ENCODE measurements at places on chromosomes 6 and 20. TPM values are rescaled to one million over a fixed set of nuclear protein-coding genes. Genes with fewer than 3 reads are reported as not detected.

DNA sequence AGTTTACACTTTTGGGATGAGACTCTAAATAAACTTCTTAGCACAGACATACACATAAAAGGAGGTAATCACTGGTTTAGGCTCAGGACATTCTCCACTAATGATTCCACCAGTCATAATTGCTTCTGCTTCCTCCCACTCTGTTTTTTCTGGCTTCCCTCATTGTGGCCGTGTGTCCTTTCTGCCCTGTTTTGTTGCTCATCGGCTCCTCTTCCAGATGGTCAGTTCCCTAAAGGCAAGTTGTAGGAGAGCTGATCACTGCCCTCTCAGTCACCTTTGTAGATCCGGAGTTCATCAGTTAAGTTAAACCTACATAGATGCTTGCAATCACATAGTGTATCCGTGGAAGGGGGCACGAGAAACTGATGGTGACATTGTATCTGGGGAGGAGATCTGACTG lies 200.5 kb upstream of the ARG1 start:
- no peak for DNase-seq

- no peak for DNase-seq
Measured at GRCh38 chr20:36400909-36401735, 95.0 kb downstream of the DLGAP4 start.

DNA sequence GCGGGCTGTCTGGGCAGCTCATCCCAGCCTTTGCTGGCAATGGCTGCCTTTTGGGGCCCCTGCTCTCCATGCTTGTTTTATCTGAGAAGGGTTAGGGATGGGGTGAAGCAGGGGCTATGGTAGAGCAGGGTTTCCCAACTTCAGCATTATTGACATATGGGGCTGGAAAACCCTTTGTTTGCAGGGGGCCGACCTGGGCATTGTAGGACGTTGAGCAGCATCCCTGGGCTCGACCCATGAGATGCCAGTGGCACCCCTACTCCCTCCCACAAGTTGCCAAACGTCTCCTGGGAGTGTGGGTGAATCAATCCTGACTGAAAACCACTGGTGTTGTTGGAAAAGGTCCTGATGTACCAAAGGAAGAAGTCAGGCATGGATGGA lies 56.9 kb downstream of the KCNK5 start:
- DNase-seq, result no peak

GRCh38 chr6:160837146-160837545 lies 135.1 kb downstream of the PLG start:
- no peak for DNase-seq

DNA sequence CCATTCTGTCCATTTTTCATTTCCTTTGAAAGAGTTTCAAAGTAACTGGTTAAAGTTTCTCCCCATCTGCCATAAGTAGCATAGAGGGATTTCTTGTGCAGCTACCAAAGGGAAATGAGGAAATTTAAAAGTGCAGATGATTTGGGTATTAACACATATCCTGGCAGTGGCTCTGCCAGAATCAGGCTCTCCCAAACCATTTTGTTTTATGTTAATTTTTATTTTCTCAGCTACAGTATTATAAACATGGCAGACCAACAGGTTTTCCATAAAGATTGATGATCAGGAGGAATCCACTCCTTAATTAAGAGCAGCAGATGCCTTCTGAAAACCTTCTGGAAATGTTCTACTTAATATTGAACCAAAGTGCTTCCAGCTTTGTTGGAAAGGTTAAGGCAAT lies 13.9 kb downstream of the PLCB4 start:
- DNase-seq, result no peak

GRCh38 chr6:33990061-33990541 lies 155.8 kb downstream of the GRM4 start:
- no peak for DNase-seq

The TFAP2D gene
- total RNA-seq, result not detected

The HLA-DRB5 gene
- total RNA-seq, result 0.20 TPM

The TCP11 gene
- 0.60 TPM for total RNA-seq

The HLA-DQA2 gene
- not detected for total RNA-seq

The HLA-G gene
- total RNA-seq, result 1.7 TPM

The EDN1 gene
- total RNA-seq, result 77.8 TPM

Measured in renal cortical epithelial cell (primary cell).